ENCODE measurements at places on chromosomes 1 and 21.
A peak's percentile ranks its signal among the peaks of the same experiment; 100 is the strongest.

DNA sequence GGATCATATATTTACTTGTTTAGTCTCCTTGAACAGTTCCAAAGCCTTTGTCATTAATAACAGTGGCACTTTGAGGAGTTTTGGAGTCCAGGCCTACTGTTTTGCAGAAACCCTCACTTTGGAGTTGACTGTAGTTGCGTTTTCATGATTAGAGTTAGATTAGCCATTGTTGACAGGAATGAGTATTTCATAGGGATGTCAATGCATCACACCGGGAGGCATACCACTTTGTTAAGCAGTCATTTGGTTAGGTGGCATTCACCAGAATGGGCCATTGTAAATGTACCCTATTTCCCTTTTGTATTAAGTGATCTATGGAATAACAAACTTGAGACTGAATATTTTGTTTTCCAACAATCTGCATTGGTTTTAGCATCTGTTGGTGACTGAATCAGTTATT, 11.8 kb downstream of the MRPS6 start:
- DNase-seq: no peak

DNA sequence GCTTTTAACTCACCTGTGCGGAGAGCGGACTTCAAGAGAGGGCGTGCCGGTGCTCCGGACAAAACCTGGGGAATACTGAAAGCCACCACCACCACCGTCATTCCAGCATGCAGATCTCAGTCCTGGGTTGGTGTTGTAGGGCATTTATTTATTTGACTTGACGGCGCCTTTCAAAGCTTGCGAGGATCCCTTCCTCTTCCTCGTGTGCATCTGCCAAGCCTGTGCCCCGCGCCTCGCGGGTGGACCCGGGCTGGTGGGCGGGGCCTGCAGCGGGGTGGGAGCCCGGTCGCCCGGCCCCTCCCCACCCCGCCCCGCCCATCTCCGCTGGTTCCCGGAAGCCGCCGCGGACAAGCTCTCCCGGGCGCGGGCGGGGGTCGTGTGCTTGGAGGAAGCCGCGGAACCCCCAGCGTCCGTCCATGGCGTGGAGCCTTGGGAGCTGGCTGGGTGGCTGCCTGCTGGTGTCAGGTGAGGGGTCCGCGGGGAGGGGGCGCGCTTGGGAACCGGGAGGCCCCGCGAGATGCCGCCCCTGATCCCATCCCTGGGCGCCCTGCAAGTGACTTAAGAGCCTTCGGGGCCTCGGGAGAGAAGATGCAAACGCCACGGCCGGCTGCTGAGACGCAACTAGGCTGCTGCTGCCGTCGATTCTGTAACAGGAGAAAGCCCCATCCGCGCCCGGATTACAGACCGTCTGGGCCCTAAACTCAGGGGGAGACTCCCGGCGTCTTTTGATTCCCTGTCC, at the start of gene IL10RB:
Gene IL10RB, plus strand, starts transcription at position 318 of the 739 bp plus-strand sequence. Its CDS starts 99 bp downstream, at position 417.
- DNase-seq: peak; percentile 40

DNA sequence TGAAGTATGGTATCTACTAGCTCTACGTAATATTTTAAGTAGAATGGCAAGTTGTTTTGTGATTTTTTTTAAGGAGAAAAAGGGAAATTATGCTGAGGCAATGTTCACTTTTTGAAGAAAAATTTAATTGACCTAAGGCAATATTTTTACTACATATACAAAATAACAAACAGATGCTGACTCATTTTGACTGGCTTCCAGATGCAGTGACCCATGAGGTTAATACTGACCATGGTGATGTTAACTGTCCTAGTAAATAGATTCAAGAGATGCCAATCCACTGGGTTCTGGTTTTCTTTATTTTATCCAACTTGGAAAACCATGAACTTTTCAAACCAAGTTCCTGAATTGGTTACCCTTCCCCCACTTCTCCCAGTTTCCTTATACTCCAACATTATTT, 154.9 kb downstream of the CRB1 start:
- DNase-seq: no peak

- peak; percentile 85 for DNase-seq
Measured at GRCh38 chr21:42227909-42228708, 9.2 kb downstream of the ABCG1 start.

GRCh38 chr1:206685769-206686477, 1.2 kb downstream of the MAPKAPK2 start:
- no peak for DNase-seq

DNA sequence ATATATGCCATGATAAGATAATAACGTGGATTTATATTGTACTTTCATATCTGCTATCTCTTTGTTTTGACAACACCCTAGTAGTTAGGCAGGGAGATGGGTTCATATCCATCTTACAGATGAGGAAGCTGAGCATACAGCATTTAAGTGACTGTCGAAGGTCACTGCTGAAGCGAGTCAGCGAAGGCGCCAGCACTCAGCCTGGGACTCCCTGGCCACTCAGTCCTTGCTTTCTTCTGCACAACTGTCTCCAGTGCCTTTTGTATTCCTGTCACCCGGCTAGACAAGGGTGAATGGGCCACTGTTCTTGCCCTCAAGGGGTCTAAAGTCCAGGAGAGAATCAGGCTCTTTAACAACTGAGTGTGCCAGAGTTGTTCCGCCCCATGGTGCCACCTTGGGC, 3.1 kb downstream of the ARHGEF10L start:
- no peak for DNase-seq

GRCh38 chr1:173555651-173556305, 47.1 kb downstream of the SLC9C2 start:
- DNase-seq: no peak

- DNase-seq: no peak
Measured at GRCh38 chr1:172970186-172970585, 80.6 kb downstream of the TNFSF18 start.

DNA sequence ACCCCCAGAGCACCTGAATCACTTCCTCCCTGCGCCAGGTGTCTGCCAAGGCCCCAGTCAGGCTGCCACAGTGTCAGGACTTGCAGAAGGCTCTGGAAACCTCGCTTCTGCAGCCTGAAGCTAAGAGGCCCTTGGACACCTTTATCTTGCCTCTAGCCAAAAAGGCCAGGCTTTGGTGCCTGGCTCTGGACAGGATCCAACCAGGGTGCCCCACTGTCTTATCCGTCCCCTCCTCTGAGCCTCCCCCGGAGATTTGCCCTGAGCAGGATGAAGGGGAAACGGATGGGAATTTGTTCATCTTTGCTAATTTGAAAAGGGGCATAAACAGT, 12.8 kb upstream of the CLSTN1 start:
- no peak for DNase-seq

DNA sequence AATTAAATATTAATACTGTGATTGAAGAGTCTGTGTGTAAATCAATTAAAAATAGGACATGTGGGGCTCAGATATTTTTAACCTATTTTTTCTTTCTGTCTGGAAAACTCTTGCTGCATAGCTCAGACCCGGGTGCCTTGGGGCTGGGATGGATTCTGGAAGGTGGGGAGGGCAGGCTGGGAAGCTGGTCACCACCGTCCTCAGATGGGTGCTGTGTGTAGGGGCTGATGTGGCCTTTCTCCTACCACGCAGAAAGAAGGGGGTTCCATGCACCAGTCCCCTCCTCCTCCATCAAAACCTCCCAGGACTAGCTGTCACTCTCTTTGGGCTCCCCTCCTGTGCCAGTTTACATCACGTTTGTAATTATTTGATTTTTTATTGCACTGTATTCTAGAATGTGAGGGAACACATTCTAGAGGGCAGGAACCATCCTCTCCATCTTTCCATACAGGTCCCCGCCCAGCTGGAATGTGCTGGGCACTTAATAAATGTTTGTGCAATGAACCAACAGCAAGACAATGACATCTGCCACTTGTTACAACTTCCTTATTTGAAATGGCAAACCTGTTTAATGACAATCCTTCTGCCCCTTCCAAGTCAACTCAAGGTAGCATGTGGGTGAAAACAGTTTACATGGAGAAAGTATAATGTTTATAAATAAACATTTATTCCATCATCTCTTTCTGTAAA, 104.3 kb downstream of the EDEM3 start:
- DNase-seq: no peak

DNA sequence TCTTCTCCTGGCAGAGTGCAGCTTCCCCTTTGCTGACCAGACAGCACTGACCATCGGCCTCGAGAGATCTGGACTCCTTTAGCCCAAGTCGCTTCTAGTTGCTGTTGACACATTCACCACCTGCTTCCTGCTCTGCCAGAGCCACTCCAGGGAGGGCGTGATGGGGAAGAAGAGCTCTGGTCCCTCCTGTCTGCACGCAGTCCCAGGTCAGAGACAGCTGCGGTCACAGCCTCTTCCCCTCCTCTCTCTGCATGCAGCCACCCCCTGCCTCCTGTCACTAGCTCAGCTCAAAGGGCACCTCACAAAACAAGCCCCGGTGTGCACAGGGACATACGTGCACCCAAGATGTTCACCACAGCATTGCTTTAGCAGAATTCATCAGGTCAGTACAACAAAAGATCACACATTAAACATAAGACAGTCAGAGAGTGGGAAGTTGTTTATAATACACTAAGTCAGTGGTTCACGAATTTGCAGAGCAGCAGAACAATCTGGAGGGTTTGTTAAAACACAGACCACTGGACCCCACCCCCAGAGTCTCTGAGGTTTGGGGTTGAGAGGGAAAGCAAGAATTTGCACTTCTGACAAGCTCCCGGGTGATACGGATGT, 132.9 kb downstream of the SYF2 start:
- DNase-seq: no peak

- no peak for DNase-seq
Measured at GRCh38 chr1:37915476-37916093, 31.3 kb downstream of the INPP5B start.

DNA sequence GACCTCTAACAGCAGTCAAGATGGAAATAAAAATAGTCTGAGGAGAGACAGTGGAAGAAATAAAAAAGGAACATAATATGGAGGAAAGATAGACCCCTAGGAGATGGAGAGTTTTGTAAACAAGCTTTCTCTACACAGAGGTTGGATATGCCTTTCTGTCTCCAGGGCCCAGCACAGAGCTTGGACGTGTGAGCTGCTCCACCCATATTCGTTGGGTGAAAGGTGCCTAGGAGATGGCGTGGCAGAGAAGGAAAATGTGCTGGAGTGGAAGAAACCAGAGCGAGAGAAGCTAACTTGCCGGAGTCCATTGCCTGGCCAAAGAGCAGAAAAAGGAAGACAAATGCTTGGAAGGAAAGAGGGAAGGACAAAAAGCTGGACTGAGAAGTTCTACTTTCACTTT, 78.3 kb upstream of the LMO4 start:
- DNase-seq: no peak

GRCh38 chr21:44870748-44871495, 2.6 kb downstream of the PTTG1IP start:
- no peak for DNase-seq

DNA sequence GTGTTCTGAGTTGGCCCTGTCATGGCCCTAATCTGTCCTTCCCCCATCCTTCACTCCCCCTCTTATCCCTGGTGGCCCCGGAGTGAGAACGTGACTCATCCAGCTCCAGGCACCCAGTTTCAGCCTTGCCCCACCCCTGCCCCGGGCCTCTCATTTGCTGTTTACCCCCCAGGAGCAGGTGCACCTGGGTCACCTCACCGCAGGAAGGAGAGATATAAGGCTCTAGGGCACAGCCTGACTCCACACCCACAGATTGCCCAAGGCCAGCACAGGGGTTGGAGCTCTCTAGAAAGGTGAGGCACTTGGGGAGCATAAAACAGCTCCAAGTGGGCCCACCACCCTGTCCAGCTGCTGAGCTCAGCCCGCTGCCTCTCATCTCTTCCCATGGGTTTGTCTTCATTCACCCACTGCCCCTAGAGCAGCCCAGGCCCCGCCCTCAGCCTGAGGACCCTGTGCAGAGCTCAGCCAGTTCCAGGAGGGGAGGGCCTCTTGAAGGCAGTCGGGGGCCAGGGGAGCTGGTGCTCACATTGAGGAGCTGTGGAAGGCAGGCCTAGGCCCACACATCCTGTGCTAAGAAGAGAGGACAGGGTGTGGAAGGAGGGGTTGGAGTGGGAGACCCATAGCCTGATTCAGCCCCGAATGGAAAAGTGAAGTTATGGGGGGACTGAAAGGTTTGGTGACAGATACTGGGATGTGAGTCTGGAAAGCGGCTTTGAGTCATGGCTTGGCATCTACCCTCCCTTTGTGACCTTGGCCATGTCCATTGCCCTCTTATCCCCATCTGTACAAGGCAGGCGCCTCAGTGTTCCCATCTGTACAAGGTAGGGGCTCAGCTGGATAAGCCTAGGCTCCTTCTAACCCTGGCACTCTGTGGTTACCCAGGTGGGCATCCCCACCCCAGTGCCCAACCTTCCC, 16.1 kb upstream of the GPR37L1 start:
- no peak for DNase-seq

GRCh38 chr1:235954306-235955283, 87.9 kb upstream of the LYST start:
- DNase-seq: peak; percentile 18

DNA sequence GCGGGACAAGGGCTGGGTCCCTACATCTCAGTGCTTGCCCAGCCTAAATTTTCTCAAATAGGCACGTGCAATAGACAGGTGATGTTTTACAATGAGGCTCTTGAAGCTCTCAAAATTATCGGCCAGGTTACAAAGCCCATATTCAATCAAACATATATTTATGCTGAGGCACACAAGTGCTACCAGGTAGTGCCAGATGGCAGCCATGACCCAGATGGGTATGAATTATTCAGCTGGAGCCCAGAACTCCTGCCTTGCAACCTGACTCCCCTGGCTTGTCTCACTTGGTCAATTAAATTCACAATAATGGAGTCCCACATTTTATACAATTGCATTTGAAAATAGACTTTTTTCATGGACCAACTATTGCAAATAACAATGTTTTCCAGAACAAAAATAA, 12.3 kb upstream of the ADAM30 start:
- DNase-seq: no peak

- DNase-seq: no peak
Measured at GRCh38 chr1:167599957-167600581, 30.0 kb upstream of the RCSD1 start.

GRCh38 chr1:111471012-111471411, 2.8 kb upstream of the C1orf162 start:
- no peak for DNase-seq

DNA sequence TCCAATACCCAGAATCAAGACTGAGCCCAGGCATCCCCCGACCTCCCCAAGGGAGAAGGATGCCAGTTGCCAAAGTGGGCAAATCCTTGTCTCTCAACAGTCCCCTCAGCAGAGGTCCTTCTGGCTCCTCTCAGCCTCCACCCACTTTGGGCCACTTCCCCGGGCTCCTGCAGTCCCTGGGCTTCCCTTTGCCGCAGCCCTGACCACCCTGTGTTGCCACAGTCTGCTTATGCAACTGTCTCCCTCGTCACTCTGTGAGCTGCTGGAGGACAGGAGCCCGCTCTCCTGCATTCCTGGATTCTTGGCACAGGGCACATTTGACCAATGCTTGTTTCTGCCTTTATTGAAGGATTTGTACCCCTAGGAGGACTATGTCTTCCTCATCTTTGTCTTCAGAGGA, 2.9 kb upstream of the LRP8 start:
- no peak for DNase-seq

GRCh38 chr1:155209312-155209721, 822 bp downstream of the MTX1 start:
- DNase-seq: no peak

GRCh38 chr1:229666585-229666984, 40.5 kb downstream of the URB2 start:
- no peak for DNase-seq

- DNase-seq: no peak
Measured at GRCh38 chr1:172004671-172005070, 163.4 kb downstream of the DNM3 start.

- no peak for DNase-seq
Measured at GRCh38 chr21:42007356-42007940, 2.7 kb downstream of the ZBTB21 start.
